ENCODE measurements at places on chromosomes 1 and 21. TPM values are rescaled to one million over a fixed set of nuclear protein-coding genes. Genes with fewer than 3 reads are reported as not detected.
A peak's percentile ranks its signal among the peaks of the same experiment; 100 is the strongest.

DNA sequence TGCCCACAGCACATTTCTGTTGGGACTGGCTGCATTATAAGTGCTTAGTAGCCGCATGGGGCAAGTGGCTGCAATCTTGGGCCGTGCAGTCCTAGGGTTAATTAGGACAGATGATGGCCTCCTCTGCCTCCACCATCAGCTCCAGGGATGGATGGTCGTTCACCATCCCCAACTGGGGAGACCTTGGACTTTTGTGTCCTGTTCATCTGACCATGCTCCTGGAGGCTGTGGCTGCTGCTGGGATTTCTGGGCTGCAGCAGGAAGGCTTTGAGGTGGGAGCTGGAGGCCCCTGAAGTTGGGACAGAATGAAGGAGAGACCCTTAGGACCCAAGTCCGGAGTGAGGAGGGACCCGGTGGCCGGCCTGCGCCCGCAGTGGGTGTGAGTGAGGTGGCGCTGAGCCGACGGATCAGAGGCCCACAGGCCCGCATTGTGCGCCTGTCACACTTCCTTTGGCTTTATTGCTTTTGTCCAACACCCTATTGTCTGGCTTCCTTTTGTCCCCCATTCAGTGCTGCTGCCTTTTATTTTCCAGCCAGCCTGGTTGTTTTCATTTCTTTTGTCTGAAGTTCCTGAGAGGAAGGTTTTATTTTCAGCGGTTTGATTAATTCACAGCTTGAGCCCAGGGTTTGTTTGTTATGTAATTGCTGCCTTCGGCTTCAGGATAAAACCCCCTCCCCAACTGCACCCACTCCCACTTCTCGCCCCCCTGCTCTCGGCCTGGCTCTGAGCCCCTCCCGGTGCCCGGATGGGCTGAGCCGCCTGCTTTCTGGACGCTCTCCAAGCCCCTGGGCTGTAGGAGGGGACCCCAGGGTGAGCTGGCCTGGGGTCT, 35.6 kb downstream of the SOX13 start:
- no peak overlapping the region for H3K27ac ChIP-seq
- no peak for DNase-seq
- H3K4me3 ChIP-seq: no peak overlapping the region
- peaks cover 10% of the 10 kb centered on the region for H3K4me1 ChIP-seq
- no peaks in the 10 kb centered on the region for H3K27me3 ChIP-seq

- H3K27me3 ChIP-seq: no peaks in the 10 kb centered on the region
- peaks cover 2% of the 10 kb centered on the region for H3K4me1 ChIP-seq
- H3K36me3 ChIP-seq: peaks cover 34% of the 10 kb centered on the region
- no peak overlapping the region for H3K4me3 ChIP-seq
- DNase-seq: no peak
These were observed 204.6 kb downstream of the LTN1 start for GRCh38 chr21:28788030-28788429.

DNA sequence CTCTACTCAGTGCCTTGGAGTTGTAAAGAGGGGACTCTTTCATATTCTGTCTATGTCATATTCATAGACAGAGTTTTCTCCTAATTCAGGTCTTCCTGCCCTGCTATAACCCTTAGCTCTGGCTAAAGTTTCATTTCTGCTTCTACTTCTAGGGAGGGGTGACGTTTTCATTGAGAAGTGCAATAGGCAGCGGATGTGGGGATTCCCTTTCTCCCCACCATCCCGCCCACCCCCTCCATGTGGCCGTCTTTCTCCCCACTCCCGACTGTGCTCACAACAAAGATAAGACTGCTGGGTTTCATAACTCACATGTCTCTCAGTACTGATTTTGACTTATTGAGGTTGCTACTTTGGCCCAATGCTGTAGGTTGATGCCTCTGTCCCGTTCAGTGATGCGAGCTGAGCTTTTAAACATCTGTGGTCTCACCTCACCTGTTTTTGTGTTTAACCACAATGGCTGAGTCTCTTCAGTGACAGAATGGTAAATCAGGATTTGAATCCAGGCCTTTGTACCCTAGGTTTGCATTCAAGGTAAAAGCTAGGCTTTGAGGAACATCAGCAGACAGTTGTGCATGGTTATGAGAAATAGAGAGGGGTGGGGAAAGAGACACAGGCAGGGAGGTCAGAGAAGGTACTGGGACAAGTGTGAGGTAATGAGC, 7.8 kb upstream of the KIF14 start:
- H3K4me3 ChIP-seq: peak overlapping the region; percentile 56
- peaks cover 31% of the 10 kb centered on the region for H3K4me1 ChIP-seq
- no peak for DNase-seq
- H3K27ac ChIP-seq: peak overlapping the region; percentile 64

- no peak overlapping the region for H3K27ac ChIP-seq
- no peaks in the 10 kb centered on the region for H3K4me1 ChIP-seq
- no peaks in the 10 kb centered on the region for H3K36me3 ChIP-seq
- H3K4me3 ChIP-seq: no peak overlapping the region
These were observed 41.8 kb downstream of the ITSN1 start for GRCh38 chr21:33684068-33684467.

GRCh38 chr1:19091196-19091953, 118.7 kb downstream of the UBR4 start:
- H3K4me3 ChIP-seq: no peak overlapping the region
- H3K36me3 ChIP-seq: peaks cover 41% of the 10 kb centered on the region
- H3K4me1 ChIP-seq: peaks cover 2% of the 10 kb centered on the region
- no peak overlapping the region for H3K27ac ChIP-seq
- no peaks in the 10 kb centered on the region for H3K27me3 ChIP-seq
- DNase-seq: no peak

GRCh38 chr1:188386161-188386560, 1557.4 kb downstream of the PLA2G4A start:
- H3K27me3 ChIP-seq: no peaks in the 10 kb centered on the region
- no peaks in the 10 kb centered on the region for H3K36me3 ChIP-seq
- no peak overlapping the region for H3K4me3 ChIP-seq
- H3K4me1 ChIP-seq: no peaks in the 10 kb centered on the region
- DNase-seq: no peak

DNA sequence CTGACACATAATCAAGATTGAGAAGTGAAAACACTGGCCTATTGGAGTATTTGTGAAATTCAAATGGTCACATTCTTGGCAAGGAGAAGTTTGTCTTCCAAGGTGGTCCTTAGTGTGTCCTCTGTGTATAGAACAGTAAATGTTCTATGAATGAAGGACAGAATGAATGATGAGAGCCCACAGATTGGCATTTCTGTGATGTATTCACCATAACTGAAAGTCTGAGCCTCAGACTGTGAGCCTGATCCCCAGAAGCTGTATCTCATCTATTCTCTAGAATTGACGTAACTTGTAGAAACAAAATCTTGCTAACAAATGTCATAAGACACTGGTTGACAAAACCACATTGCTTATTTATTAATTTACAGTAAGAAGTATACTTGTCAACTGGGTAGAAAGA, 111.5 kb upstream of the ETV3 start:
- H3K36me3 ChIP-seq: no peaks in the 10 kb centered on the region
- no peaks in the 10 kb centered on the region for H3K4me1 ChIP-seq
- no peak overlapping the region for H3K4me3 ChIP-seq
- no peak for DNase-seq
- peaks cover 28% of the 10 kb centered on the region for H3K27me3 ChIP-seq
- no peak overlapping the region for H3K27ac ChIP-seq

GRCh38 chr1:167499664-167500101, 18.6 kb downstream of the CD247 start:
- H3K27me3 ChIP-seq: no peaks in the 10 kb centered on the region
- peaks cover 42% of the 10 kb centered on the region for H3K36me3 ChIP-seq
- H3K4me1 ChIP-seq: peaks cover 86% of the 10 kb centered on the region

DNA sequence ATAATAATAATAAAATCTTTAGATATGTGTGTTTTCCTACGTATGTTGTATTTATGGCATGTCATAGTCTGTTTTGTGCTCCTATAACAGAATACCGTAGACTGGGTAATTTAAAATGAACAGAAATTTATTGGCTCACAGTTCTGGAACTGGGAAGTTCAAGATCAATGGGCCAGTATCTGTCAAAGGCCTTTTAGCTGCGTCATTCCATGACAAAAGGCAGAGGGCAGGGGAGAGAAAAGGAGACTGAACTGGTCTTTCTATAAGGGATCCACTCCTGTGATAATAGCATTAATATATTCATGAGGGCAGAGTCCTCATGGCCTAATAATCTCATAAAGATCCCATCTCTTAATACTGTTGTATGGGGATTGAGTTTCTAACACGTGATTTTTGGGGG, 7.1 kb upstream of the SFT2D2 start:
- H3K4me3 ChIP-seq: no peak overlapping the region
- H3K36me3 ChIP-seq: peaks cover 2% of the 10 kb centered on the region
- DNase-seq: no peak
- no peak overlapping the region for H3K27ac ChIP-seq
- H3K4me1 ChIP-seq: peaks cover 1% of the 10 kb centered on the region

DNA sequence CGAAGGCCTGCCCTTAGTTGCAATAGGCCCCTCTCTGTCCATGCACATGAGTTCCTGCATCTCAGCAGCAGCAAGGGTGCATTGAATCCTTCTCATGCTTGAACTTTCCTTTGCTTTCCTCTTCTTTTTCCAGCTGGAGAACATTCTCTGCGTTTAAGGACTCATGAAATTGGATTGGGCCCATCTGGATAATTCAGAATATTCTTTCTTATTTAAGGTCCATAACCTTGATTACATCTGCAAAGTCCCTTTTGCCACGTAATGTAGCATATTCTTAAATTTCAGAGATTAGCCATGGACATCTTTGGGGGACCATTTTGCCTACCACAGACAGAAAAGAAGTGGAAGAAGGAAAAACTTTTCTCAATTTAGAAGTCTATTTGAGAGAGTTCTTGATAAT, 159.7 kb upstream of the C21orf91 start:
- no peaks in the 10 kb centered on the region for H3K27me3 ChIP-seq
- H3K4me1 ChIP-seq: no peaks in the 10 kb centered on the region
- H3K36me3 ChIP-seq: no peaks in the 10 kb centered on the region
- DNase-seq: no peak
- H3K4me3 ChIP-seq: no peak overlapping the region

DNA sequence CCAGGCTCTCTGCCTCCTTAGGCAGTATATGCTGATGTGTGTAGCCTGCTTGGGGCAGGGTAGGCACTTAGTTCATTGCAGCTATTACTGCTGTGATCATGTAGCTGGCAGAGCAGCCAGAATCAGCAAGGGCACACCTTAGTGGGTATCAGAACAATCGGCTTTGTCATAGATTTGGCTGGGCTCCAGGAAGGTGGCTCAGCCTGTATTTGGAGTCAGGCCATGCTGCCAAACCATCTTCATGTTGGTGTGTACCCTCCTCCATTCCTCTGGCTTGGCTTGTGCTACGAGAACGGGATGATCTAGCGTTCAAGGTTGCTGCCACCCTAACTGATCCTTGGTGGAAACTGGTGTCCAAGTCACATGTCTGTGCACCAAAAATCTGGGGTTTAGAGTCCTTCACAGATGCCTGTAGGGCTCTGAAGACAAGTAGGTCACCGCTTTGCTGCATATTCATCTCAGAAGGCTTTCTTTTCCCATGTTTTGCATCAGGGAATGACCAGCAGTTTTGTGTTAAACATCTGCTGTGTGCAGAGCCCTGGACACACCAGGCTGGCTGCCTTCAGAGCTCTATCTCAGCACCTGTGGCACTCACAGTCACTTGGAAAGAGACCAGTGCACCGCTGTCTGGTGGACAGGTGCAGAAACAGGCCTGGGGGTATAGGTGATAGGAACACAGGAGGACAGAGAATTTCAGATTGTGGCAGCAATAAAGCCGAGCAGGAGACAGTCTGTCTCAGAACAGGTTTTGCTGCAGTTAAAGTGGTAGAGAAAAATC, 23.7 kb downstream of the VANGL1 start:
- no peak overlapping the region for H3K27ac ChIP-seq
- H3K27me3 ChIP-seq: peaks cover 1% of the 10 kb centered on the region
- DNase-seq: no peak
- no peak overlapping the region for H3K4me3 ChIP-seq
- peaks cover 4% of the 10 kb centered on the region for H3K4me1 ChIP-seq
- H3K36me3 ChIP-seq: peaks cover 24% of the 10 kb centered on the region

- H3K27me3 ChIP-seq: no peaks in the 10 kb centered on the region
- H3K4me3 ChIP-seq: no peak overlapping the region
- H3K36me3 ChIP-seq: peaks cover 78% of the 10 kb centered on the region
- H3K27ac ChIP-seq: no peak overlapping the region
- H3K4me1 ChIP-seq: peaks cover 59% of the 10 kb centered on the region
These were observed 18.7 kb downstream of the DUSP10 start for GRCh38 chr1:221723018-221723847.

GRCh38 chr1:203600782-203601513, 25.7 kb upstream of the ATP2B4 start:
- no peak overlapping the region for H3K27ac ChIP-seq
- peaks cover 24% of the 10 kb centered on the region for H3K4me1 ChIP-seq
- no peaks in the 10 kb centered on the region for H3K27me3 ChIP-seq
- no peak overlapping the region for H3K4me3 ChIP-seq
- no peak for DNase-seq

DNA sequence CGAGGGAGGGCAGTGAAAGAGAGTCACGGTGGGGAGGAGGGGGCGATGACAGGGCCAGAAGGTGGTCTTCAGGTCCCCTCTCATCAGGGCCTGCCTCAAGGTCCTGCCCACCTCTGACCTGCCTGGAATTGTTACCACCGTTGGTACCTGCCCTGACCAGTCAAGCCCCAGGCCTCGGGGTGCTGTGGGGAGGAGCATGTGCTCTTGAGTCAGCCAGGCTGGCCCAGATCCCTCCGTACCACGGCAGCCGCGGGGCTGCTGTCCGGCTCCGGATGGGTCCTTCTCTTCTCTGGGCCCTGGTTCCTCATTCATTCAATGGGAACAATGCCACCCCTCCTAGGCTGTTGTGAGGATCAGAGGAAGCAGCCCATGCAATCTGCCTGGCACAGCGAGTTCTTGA, 22.0 kb downstream of the SERINC2 start:
- no peak for DNase-seq
- H3K27me3 ChIP-seq: no peaks in the 10 kb centered on the region
- H3K36me3 ChIP-seq: no peaks in the 10 kb centered on the region
- H3K4me3 ChIP-seq: no peak overlapping the region
- no peaks in the 10 kb centered on the region for H3K4me1 ChIP-seq

GRCh38 chr21:27564684-27565301, 597.9 kb upstream of the ADAMTS5 start:
- H3K27me3 ChIP-seq: no peaks in the 10 kb centered on the region
- no peaks in the 10 kb centered on the region for H3K4me1 ChIP-seq
- no peaks in the 10 kb centered on the region for H3K36me3 ChIP-seq
- no peak for DNase-seq
- no peak overlapping the region for H3K4me3 ChIP-seq

DNA sequence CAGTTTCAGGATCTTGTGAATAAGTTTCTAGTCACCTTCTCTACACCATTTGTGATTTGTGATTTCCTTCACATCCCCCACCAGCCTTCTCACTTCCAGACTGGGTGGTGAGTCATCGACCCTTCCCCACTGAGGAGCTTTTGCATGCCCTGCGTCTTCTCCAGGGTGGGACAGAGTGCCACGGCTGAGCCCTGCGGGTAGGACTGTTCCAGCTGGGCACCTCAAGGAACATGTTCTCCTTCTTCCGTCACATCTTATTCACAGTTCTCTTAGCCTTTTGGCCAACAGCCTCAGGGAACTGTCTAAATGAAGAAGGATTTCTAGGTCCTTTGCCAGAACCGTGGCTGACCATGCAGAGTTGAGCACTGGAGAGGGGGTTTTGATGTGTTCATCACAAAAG, 116.5 kb downstream of the TMEM53 start:
- peaks cover 9% of the 10 kb centered on the region for H3K4me1 ChIP-seq
- peaks cover 8% of the 10 kb centered on the region for H3K27me3 ChIP-seq
- H3K36me3 ChIP-seq: no peaks in the 10 kb centered on the region
- no peak overlapping the region for H3K27ac ChIP-seq

GRCh38 chr1:241181471-241181870, 175.5 kb downstream of the RGS7 start:
- no peaks in the 10 kb centered on the region for H3K4me1 ChIP-seq
- H3K27me3 ChIP-seq: no peaks in the 10 kb centered on the region
- no peak overlapping the region for H3K4me3 ChIP-seq
- no peak overlapping the region for H3K27ac ChIP-seq
- no peak for DNase-seq

DNM3 gene
- 2.0 TPM for total RNA-seq

C1orf94 gene
- not detected for total RNA-seq

CNR2 gene
- 2.0 TPM for total RNA-seq

All from activated naive CD8-positive, alpha-beta T cell treated with anti-CD3 and anti-CD28 coated beads, Interleukin-2, amount 10 ng/mL, durations not matched to agents 7 days and 5 days (primary cell).